ENCODE measurements at places on chromosomes 4 and X.
A peak's percentile ranks its signal among the peaks of the same experiment; 100 is the strongest.

DNA sequence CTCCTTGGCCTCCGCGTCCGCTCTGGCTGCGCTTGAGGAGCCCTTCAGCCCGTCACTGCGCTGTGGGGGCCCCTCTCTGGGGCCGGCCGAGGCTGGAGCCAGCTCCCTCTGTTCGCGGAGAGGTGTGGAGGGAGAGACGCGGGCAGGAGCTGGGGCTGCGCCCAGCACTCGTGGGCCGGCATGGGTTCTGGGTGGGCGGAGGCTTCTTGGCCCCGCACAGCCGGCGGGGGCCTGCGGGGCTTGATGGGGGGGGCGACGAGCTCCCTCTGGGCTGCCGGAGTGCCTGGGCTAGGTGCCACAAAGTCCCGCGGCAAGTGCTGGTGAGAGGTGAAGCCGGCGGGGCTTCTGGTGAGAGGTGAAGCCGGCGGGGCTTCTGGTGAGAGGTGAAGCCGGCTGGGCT lies 61.9 kb downstream of the ANKRD50 start:
- DNase-seq, result no peak

- DNase-seq, result no peak
Measured at GRCh38 chrX:9282325-9282724, 182.5 kb upstream of the TBL1X start.

GRCh38 chrX:136850441-136851175 lies 29.9 kb downstream of the RBMX start:
- DNase-seq, result no peak

GRCh38 chrX:5595570-5595969 lies 633.1 kb downstream of the NLGN4X start:
- DNase-seq, result no peak

GRCh38 chr4:896216-896615 lies 35.9 kb downstream of the GAK start:
- DNase-seq, result no peak

- DNase-seq, result no peak
Measured at GRCh38 chr4:61273233-61273632, 73.1 kb downstream of the ADGRL3 start.

DNA sequence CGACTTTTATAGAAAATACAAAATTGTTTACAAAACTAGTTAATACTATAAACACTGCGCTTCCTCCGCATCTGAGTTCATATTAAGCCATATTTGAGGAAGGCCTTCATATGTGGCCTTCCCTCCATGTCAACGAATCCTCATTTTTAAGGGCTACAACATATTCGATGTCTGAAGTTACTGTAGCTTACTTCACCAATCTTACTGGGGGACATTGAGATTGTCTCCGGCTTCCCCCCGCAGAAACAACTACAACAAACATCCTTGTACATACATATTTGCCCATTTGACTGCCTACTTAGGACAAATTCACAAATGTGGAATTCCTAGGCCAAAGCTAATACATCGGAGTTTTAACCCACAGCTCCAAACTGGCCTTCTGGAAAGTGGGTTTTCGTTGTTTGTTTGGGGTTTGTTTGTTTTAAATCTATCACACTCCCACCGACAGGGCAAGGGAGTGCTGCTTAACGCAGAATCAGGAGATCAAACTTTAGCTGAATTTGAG lies 581 bp upstream of the FAM114A1 start:
- DNase-seq, result no peak

- peak; percentile 34 for DNase-seq
Measured at GRCh38 chrX:121308276-121308805, 260.9 kb downstream of the GLUD2 start.

- DNase-seq, result no peak
Measured at GRCh38 chr4:142706381-142706780, 139.7 kb downstream of the INPP4B start.

GRCh38 chr4:141643557-141643956 lies 7.2 kb downstream of the IL15 start:
- DNase-seq, result no peak

DNA sequence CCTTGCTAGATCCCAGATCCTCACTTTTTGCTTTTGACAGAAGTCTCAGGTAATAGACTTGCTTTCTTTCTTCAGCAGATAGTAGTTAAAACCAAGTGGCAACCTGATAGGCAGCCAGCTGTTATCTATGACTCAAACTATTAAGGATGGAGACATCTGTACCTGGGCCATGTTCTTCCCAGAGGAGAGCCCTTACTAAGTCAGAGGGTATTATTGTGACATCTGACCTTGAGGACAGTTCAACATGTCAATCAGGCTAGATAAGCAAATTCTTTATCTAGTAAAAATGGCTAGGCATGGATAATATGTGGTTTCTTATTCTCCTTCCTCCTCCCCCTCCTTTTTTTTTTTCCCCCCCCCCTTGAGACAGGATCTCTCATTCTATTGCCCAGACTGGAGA lies 39.2 kb downstream of the TRIM2 start:
- DNase-seq, result no peak

- DNase-seq, result no peak
Measured at GRCh38 chr4:99180382-99181070, 36.4 kb upstream of the ADH4 start.

- DNase-seq, result no peak
Measured at GRCh38 chrX:26631385-26631784, 415.4 kb downstream of the MAGEB5 start.

- no peak for DNase-seq
Measured at GRCh38 chr4:147096667-147097604, 151.3 kb upstream of the TTC29 start.

GRCh38 chr4:87239194-87239593 lies 18.8 kb upstream of the KLHL8 start:
- no peak for DNase-seq

GRCh38 chr4:39472396-39472795 lies 13.5 kb downstream of the LIAS start:
- DNase-seq, result no peak

All from left lobe of liver (tissue), 2 donors.